Natural killer cell (primary cell): ENCODE measurements at places on chromosomes 3 and 15. TPM values are rescaled to one million over a fixed set of nuclear protein-coding genes. Genes with fewer than 3 reads are reported as not detected.

DNA sequence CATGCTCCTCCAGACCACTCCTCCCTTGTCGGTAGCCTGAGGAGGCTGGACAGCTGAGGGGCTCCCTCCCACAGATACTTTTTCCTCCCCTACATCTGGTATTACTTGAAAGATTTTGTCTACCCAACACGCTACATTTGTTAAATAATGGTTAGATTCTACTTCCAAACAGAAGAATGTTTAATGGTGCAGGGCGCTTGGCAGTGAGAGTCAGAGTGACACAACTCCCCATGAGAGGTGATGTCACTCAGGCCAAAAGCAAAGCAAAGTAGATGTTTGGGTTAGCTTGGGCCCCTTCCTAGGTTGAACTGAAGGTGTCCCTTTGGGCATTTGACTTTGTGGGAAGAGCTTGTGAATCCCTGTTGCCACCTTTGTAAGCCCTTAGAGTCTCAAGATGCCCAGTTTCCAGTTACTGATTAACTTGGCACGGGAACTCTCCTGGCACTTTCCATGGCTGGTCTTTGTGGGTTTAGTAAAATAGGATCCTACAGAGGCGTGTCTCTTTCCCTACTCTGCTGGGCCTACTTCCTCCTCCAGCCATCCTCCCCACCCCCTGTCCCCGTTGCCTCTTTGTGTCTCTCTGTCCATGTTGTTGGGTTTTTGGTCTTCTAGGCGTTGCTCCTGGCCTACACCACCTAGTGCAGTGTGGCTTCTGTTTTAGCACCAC lies 5.6 kb downstream of the LIMD1 start:
- H3K36me3 ChIP-seq = peaks cover 14% of the 10 kb centered on the region
- no peaks in the 10 kb centered on the region for H3K27me3 ChIP-seq
- DNase-seq = no peak
- H3K4me3 ChIP-seq = no peak overlapping the region

GRCh38 chr3:24707936-24708335 lies 213.3 kb upstream of the THRB start:
- no peak overlapping the region for H3K4me3 ChIP-seq
- H3K27me3 ChIP-seq = no peaks in the 10 kb centered on the region
- no peaks in the 10 kb centered on the region for H3K4me1 ChIP-seq
- no peaks in the 10 kb centered on the region for H3K36me3 ChIP-seq
- no peak for DNase-seq
- no peak overlapping the region for H3K27ac ChIP-seq

DNA sequence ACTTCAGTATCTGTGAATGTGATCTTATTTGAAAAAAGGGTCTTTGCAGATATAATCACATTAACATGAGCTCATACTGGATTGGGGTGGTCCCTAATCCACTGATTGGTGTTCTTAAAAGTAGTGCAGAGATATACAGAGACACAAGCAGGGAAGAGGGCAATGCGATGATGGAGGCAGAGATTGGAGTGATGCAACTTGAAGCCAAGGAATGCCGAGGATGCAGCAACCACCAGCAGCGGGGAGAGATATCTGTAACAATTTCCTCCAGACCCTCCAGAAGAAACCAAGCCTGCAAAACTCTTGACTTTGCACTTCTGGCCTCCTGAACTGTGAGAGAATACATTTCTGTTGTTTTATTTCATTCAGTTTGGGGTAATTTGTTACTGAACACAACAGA lies 171.0 kb upstream of the MBNL1 start:
- H3K27ac ChIP-seq = no peak overlapping the region
- H3K36me3 ChIP-seq = no peaks in the 10 kb centered on the region
- H3K4me3 ChIP-seq = no peak overlapping the region
- DNase-seq = no peak
- no peaks in the 10 kb centered on the region for H3K27me3 ChIP-seq
- H3K4me1 ChIP-seq = no peaks in the 10 kb centered on the region

DNA sequence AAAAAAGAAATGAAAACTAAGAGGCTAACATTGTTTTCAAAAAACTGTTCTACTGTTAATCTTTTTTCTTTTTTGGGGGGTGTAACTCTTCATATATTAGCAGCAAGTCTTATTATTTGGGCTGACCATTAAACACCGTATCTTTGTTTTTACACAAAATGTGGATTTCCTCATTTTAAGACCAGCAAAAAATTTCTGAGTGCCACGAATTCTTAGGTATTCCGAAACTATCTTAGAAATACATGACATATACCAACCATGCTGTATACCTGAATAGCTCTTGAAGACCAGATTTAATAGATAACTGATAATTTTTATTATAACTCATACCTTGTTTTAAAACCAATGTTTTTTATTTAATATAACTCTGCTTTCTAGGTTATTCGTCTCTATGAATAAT lies 620 bp upstream of the TTC23 start:
- H3K4me1 ChIP-seq = peaks cover 14% of the 10 kb centered on the region
- no peaks in the 10 kb centered on the region for H3K36me3 ChIP-seq
- no peaks in the 10 kb centered on the region for H3K27me3 ChIP-seq
- H3K27ac ChIP-seq = no peak overlapping the region

GRCh38 chr3:113097960-113098447 lies 107.2 kb downstream of the GTPBP8 start:
- H3K4me3 ChIP-seq = no peak overlapping the region
- H3K27me3 ChIP-seq = no peaks in the 10 kb centered on the region
- H3K36me3 ChIP-seq = no peaks in the 10 kb centered on the region
- DNase-seq = no peak
- no peaks in the 10 kb centered on the region for H3K4me1 ChIP-seq
- H3K27ac ChIP-seq = no peak overlapping the region

- no peaks in the 10 kb centered on the region for H3K27me3 ChIP-seq
- no peak for DNase-seq
These were observed 31.9 kb downstream of the TRIM42 start for GRCh38 chr3:140709751-140710150.

GRCh38 chr3:128175768-128176167 lies 22.5 kb downstream of the EEFSEC start:
- no peak for DNase-seq
- peaks cover 5% of the 10 kb centered on the region for H3K4me1 ChIP-seq
- no peaks in the 10 kb centered on the region for H3K27me3 ChIP-seq
- H3K4me3 ChIP-seq = no peak overlapping the region
- no peaks in the 10 kb centered on the region for H3K36me3 ChIP-seq
- H3K27ac ChIP-seq = no peak overlapping the region

Gene KLHL6
- 17.3 TPM for total RNA-seq

Gene AADAC
- not detected for total RNA-seq

Gene GOLGA8K
- total RNA-seq = 6.2 TPM
